CD4-positive, alpha-beta T cell treated with Interleukin-17A for 1 hour (primary cell): ENCODE measurements at places on chromosomes 3 and 15.

DNA sequence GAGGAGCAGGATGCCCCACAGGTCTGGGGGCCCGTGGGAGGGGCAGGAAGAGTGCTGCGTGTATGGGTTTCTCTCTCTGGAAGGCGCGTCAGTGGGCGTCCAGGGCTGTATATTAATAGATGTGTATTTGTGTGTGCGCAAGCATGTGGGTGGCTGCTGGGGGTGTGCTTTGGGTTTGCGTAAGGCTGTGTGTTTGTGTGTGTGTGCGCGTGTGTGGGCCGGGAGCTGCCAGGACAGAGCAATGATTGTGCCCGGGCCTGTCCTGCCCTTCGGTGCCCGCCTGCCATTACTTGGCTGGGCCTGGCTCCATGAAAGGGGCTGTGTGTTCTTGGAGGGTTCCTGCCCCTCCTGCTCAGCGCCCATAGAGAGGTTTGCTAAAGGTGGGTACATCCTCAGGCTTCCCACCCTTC, 16.3 kb downstream of the CSPG4 start:
- no peak for DNase-seq

DNA sequence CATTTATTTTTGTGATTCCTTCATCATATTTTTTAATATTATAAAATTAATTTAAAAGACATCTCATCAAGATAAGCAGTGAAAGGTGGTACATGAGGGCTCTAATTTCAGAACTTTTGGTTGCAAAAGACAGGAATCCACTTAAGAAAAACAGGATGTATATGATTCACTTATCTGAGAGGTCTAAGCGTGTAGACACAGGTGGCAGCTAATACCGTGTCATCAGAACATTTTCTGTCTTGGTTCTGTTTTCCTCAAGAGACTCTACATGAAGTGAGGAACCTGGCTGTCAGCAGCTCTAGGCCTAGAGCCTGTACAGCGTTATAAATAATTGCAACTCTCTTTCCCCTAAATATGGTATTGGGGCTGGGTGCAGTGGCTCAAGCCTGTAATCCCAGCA, 433.7 kb upstream of the NAALADL2 start:
- DNase-seq = no peak

DNA sequence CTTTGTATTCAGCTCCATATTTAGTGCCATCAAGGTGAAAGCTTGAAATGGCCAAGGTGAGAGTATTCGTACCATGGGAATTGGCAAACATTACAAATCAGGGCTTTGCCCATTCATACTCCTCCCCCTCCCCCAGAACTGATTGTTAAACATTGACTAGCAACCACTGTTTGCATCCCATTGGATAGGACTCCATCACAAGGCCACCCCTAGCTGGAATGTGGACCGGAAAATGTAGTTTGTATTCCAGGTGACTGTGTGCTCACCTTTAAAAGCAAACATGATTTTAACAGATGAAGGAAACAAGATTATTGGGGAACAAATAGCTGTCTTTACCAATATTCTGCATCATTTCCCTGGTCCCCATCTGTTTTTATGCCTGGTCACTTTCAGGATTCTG, 14.1 kb downstream of the ST3GAL6 start:
- DNase-seq = no peak

DNA sequence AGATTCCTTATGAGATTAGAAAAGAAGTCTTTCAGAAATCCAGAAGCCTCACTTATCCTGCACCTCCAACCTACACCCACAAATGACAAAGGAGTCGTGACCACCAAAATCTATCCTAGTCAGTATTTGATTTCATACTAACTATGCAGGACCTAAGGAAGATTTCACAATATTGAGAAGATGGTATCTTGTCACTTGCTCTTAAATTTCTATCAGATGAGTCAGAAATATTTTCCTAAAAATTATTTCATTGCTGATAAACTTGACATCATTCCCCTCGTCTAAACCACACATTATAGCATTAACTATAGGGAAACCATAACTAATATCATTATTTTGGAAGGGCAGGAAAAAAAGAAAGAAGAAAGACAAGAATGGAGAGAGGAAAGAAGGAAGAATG, 138.0 kb upstream of the THBS1 start:
- no peak for DNase-seq

- peak; percentile 68 for DNase-seq
These were observed 60.5 kb downstream of the SPTSSB start for GRCh38 chr3:161310649-161311423.

GRCh38 chr15:67783303-67783702, 42.0 kb upstream of the SKOR1 start:
- DNase-seq = peak; percentile 69

- no peak for DNase-seq
These were observed 43.9 kb downstream of the BHLHE40 start for GRCh38 chr3:5022966-5023776.

DNA sequence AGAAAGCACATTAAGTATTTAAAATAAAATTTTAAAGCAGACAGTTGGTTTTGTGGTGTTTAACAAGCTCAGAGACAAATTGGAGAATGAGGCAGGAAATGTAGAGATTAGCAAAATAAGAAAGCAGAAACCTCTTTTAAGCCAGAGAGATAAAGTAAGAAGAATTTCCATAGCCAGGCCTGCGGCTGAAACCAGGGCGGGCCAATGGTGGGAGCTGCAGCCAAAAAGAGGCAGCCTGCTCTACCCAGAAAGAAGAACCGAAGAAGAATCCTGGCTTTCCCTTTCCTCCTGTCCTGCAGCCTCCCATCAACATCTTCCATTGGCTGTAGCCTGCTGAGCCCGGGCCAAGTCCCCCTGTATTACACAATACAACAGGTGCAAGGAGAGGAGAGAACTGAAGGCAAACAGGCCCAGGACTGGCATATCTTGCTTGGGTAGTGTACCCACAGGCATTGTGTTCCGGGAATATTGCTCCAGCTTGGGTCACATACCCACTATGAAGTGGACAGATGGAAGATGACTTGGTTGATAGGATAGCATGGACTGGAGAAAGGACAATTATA, 11.5 kb upstream of the TFG start:
- DNase-seq = no peak

GRCh38 chr3:95407709-95408463, 1345.0 kb downstream of the NSUN3 start:
- no peak for DNase-seq

DNA sequence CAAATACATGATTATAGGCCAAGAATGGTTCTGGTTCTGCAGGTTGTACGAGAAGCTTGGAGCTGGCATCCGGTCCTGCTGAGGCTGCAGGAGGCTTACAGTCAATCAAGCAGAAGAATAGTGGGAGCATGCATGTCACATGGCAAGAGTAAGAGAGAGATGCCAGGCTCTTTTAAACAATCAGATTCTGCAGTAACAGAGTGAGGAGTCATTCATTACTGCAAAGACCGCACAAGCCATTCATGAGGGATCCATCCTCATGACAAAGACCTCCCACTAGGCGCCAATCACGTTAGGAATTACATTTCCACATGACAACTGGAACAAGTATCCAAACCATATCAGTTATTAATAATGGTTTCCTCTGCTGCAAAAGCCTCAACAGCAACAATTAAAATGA, 536.8 kb downstream of the CADM2 start:
- DNase-seq = no peak

DNA sequence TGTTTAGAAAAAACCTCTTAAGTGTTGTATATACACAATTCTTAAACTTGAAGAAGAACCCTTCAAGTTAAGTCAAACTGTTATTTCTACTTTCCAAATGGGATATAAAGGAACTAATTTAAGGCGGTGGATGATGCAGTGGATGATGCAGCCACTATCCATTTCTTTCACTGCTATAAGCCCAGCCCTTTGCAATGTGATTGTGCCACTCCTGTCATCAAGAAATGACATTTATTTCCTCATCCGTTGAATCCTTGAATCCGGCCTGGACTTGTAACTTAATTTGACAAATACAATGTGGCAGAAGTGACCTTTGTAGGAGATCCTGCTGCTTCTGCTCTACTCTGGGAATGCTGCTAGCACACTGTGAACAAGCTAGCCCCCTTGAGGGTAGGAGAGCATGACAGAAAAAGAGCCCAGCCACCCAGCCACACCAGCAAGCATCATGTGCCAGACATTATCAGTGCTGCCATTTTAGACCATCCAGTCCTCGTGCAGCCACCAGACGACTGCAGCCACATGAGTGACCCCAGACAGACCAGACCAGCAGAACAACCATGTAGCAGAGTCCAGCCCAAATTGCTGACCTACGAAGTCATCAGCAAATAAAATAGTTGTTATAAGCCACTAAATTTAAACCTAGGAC, 47.4 kb downstream of the UACA start:
- no peak for DNase-seq

- no peak for DNase-seq
These were observed 42.7 kb upstream of the PRICKLE2 start for GRCh38 chr3:64267721-64268604.

- no peak for DNase-seq
These were observed 71.0 kb downstream of the B3GNT5 start for GRCh38 chr3:183324083-183324482.

- DNase-seq = no peak
These were observed 74.6 kb downstream of the ITGB5 start for GRCh38 chr3:124812291-124813265.

DNA sequence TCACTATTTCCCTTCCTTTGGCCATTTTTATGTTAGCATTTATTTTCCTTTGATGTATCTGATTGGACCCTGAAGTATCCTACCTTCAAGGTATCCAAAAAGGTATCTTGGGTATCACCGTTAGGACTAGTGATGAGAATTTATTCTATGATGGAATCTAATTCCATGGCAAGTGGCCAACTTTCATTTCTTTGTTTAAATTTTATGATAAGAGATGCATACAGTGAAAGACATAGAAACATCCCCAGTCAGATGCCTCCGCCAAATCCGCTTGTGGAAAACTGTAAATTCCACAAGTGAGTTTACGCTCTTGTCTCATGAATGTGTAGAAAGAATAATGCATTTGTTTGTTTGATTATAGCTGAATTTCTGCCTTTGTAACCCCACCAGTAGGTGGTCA, 153.7 kb upstream of the NR2F2 start:
- no peak for DNase-seq

DNA sequence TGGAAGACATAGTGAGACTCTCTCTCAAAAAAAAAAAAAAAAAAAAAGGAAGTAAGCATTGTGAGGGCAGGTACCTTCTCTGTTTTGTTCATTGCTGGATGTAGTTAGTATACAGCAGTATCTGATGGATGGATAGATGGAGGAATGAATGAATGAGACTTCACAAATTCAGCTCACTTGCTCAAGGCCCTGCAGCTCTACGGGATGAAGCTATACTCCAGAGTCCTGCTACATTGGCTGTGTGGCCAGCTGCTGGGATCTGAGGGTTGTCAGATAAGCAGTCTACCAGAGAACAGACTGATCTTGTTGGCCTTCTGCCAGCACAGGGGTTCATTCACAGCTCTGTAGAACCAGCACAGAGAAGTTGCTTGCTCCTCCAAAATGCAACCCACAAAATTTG, 35.0 kb downstream of the MLH1 start:
- no peak for DNase-seq

DNA sequence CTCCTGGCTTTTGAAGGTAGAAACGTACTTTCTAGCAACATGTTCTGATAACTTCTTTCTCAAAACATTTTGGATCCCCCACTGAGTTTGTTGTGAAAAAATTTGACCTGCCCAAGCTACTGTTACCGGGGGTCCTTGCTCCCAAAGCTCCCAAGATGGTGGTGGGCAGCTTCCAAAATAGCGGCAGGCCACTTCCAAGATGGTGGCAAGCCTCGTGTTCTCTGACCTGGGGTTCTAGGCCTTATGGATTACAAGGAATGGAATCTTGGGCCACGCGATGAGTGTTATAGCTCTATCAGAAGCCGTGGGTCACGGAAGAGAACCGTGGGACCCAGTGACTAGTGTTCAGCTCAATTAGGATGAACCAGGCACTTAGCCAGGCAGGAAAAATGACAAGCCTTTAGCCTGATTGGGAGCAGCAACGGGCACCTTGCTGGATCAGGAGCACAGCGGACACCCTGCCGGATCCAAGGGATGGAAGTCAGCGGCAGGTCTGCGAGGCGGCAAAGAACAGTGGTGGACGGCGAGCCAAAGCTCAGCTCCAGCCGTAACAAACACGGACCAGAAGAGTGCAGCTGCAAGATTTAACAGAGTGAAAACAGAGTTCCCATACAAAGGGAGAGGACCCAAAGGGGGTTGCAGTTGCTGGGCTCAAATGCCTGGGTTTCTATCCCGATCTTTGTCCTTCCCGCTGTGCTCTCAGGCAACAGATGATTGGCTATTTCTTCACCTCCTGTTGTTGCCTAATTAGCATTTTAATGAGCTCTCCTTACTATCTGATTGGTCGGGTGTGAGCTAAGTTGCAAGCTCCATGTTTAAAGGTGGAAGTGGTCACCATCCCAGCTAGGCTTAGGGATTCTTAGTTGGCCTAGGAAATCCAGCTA, 133.3 kb downstream of the WDR72 start:
- DNase-seq = no peak

DNA sequence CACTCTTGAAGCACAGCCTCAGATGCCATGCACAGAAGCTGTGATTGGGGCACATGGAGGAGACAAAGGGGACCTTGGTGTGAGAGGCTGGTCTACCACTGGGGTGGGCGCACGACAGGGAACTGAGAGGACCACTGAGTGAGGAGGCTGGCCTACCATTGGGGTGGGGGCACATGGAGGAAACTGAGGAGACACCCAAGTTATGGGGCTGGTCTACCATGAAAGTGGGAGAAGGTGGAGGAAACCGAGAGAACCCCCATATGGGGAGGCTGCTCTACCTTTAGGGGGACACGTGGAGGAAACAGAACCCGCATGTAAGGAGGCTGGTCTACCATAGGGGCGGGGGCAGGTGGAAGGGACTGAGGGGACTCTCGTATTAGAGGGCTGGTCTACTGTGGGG, 153.4 kb downstream of the FBLN2 start:
- DNase-seq = no peak

DNA sequence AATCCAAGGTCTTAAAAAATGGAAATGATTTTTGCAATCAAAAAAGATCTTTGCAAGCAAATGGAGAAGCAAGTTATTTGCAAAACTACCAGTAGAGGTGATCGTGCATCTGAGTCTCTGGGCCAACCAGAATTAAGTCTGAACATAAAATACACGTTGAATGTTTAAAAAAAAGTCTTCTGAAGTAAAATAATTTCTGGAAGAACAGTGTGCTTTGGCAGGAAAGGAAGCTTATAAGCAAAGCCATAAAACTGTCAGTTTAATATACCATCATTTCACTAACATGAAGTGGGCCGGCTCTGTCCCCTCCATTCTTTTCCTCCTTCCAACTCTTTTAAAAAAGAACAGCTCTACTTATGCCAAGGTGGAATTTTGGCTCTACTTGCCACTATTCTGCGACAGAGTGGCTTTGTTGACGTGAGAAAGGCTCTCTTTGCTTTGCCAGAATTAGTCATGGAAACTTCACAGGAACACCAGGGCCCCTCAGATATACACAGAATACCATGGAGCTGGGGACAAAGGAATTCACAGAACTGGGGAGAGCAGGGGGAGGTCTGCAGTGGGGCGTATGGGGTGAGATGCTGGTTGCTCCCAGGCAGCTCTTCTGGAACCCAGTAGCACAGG, 29.8 kb downstream of the FSTL1 start:
- DNase-seq = no peak
